ENCODE measurements at places on chromosomes 13 and 19.
A peak's percentile ranks its signal among the peaks of the same experiment; 100 is the strongest.

DNA sequence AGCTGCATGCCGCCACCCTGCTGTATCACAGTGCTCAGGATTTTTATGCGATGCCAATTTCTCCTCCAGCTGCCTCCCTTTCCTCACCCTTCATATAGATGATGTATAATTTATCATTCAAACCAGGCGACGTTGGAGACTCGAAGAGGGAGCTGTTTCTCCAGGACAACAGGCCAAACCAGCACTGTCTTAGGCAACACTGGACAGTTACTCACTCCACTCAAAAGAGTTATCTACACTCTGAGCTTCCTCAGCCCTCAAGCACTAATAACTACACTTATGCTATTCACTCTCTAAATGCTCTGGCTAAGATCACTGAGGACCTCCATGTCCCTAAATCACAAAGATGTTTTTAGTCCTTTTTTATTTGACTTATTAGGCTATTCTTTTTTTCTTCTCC is 87.3 kb upstream of the RFC3 start:
- no peak for DNase-seq

GRCh38 chr13:114324334-114324733 is 10.0 kb downstream of the CHAMP1 start:
- DNase-seq = no peak

- no peak for DNase-seq
Observed at GRCh38 chr13:110298505-110299282, 8.3 kb downstream of the COL4A1 start.

GRCh38 chr19:41734156-41734555 is 21.2 kb upstream of the CEACAM6 start:
- DNase-seq = no peak

GRCh38 chr19:16446724-16447368 is 24.9 kb downstream of the EPS15L1 start:
- no peak for DNase-seq

DNA sequence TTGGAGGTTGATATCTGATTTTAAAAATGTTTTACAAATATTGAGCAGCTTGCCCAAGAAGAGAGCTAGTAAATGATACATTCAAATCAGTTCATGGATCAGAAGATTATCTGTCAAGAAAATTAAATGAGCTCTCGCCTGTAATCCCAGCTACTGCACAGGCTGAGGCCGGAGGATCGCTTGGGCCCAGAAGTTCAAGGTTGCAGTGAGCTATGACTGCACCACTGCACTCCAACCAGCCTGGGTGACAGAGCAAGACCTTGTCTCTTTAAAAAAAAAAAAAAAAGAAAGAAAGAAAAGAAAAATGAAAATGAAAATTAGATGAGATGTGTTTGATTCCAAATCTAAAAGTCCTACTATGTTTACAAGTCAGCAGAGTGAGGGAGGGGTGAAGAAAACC is 2.4 kb downstream of the SPART start:
- DNase-seq = no peak

DNA sequence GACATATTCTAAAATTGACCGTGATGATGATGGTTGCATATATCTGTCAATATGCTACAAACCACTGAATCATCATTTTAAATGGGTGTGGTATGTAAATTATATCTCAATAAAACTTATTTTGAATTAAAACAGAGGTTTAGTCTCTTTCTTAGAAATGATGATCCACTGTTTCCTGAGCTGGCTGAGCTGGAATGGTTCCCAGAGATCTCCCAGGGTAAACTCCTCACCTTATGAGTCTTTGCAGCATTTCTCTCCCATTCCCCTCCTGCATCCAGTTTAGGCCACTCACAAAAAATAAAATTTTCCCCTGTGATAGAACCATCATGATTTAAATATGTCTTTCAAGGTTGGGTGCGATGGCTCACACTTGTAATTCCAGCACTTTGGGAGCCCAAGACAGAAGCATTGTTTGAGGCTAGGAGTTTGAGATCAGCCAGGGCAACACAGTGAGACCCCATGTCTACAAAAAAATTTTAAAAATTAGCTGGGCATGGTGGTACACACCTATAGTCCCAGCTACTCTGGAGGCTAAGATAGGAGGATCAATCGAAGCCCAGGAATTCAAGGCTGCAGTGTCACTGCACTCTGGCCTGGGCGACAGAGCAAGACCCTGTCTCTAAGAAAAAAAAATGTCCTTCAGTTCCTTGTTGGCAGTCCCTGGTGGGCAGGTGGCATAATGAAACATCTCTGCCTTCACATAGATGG is 46.1 kb downstream of the FLT1 start:
- DNase-seq = no peak

GRCh38 chr13:20363603-20364002 is 131.5 kb upstream of the GJB6 start:
- DNase-seq = no peak

GRCh38 chr13:75769141-75769905 is 133.2 kb downstream of the LMO7 start:
- DNase-seq = no peak

DNA sequence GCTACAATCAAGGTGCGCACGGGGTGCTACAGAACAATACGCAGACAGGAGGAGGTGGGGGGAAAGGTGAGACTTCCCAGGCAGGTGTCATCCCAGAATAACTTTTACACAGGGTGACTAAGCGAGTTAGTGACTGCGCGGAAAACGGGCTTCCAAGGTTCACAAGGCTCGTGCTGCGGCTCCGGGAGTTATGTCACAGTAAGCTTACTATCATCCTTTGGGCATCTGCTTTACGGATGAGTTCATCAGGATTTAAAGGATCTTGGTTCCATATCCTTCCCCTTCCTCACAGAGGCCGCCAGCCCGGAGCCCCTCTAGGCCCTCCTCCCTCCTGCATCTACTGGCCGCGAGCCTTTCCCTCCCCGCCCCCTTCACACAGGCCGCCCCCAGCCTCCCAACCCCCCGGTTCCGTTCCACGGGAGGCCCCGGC is 474 bp upstream of the IFT88 start:
- DNase-seq = no peak

DNA sequence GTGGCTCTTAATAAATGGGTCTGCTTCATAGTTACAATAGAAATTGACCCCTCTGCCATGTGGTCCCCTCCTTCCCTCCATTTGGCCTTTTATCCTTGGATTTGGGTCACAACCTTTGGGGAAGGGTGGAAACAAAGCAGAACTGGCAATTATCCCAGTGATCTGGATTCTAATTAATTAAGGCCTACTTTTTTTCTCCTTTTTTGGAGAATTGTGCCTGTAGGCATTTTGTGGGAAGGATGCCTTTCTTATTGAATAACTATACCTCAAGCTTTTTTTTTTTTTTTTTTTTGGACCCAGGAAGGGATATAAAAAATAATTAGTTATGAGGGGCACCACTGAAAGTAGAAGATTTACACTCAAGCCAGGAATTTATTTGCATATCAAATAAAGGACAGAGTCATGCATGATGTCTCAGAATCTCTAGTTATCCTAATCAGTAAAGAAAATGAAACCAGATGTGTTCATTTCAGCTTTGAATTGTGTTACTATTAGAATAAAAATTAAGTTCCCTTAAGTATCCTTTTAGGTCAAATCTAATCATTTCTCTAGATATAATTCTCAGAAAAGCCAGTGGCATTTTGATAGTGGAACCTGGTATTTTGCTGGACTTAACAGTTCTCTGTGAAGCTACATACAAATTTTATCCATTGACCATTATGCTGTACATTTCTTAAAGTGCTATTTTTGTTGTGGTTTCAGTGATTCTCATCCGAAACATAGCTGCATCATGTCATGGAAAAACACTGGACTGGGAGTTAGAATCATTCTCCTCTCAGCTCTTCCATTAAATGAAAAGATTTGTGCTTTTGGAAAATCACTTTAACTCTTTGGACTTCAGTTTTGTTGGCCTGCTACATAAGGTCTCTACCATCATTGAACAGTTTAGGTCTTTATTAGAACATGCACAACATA is 129.3 kb downstream of the KCNRG start:
- no peak for DNase-seq

- DNase-seq = peak; percentile 50
Observed at GRCh38 chr13:44904967-44905366, 84.3 kb downstream of the NUFIP1 start.

GRCh38 chr13:80716610-80717081 is 375.7 kb upstream of the SPRY2 start:
- DNase-seq = no peak

DNA sequence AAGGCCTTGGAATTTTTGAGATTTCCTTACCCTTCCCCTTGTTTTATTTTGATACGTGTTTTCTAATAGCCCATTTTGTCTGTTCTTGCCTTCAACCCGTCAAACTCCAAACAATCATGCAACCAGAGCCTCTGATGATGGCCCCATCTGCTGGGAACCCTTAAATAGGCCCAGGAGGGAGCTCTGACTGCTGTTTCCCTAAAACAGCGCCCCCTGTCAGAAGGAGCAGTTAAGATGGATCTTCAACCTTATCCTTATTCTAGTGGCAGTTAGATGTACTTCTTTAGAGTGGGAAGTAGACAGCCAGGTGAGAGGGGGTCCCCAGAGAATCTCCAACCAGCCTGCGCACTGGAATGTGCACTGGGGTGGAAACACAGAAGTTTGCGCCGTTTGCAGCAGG is 1031.0 kb upstream of the PCDH9 start:
- no peak for DNase-seq

GRCh38 chr19:367963-368629 is 23.5 kb upstream of the MIER2 start:
- no peak for DNase-seq

- DNase-seq = no peak
Observed at GRCh38 chr19:11324079-11324661, 15.3 kb downstream of the RAB3D start.

DNA sequence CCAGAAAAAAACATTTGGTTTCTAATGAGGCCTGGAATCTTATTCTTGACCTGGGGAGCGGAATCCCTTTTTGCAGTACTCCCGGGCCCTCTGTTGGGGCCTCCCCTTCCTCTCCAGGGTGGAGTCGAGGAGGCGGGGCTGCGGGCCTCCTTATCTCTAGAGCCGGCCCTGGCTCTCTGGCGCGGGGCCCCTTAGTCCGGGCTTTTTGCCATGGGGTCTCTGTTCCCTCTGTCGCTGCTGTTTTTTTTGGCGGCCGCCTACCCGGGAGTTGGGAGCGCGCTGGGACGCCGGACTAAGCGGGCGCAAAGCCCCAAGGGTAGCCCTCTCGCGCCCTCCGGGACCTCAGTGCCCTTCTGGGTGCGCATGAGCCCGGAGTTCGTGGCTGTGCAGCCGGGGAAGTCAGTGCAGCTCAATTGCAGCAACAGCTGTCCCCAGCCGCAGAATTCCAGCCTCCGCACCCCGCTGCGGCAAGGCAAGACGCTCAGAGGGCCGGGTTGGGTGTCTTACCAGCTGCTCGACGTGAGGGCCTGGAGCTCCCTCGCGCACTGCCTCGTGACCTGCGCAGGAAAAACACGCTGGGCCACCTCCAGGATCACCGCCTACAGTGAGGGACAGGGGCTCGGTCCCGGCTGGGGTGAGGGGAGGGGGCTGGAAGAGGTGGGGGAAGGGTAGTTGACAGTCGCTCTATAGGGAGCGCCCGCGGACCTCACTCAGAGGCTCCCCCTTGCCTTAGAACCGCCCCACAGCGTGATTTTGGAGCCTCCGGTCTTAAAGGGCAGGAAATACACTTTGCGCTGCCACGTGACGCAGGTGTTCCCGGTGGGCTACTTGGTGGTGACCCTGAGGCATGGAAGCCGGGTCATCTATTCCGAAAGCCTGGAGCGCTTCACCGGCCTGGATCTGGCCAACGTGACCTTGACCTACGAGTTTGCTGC is at the start of gene ICAM4:
ICAM4 (plus strand) TSS at position 153 of the 935 bp plus-strand sequence; CDS start at position 211, 58 bp downstream.
- no peak for DNase-seq

DNA sequence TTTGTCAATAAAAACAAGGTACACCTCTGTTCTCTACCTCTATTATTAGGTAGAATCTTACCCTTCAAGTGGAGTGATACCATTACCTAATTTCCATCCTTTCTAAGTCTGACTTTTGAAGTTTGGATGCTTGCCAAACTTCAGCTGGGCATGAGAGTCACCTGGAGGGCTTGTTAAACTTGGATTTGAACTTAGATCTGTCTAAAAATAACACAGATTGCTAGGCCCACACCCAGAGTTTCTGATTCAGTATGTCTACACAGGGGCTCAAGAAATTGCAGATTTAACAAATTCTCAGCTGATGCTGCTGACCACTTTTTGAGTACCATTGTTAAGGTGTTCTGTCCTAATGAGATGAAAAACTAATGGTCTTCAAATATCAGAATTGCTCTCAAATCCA is 512.2 kb downstream of the LMO7 start:
- DNase-seq = no peak

DNA sequence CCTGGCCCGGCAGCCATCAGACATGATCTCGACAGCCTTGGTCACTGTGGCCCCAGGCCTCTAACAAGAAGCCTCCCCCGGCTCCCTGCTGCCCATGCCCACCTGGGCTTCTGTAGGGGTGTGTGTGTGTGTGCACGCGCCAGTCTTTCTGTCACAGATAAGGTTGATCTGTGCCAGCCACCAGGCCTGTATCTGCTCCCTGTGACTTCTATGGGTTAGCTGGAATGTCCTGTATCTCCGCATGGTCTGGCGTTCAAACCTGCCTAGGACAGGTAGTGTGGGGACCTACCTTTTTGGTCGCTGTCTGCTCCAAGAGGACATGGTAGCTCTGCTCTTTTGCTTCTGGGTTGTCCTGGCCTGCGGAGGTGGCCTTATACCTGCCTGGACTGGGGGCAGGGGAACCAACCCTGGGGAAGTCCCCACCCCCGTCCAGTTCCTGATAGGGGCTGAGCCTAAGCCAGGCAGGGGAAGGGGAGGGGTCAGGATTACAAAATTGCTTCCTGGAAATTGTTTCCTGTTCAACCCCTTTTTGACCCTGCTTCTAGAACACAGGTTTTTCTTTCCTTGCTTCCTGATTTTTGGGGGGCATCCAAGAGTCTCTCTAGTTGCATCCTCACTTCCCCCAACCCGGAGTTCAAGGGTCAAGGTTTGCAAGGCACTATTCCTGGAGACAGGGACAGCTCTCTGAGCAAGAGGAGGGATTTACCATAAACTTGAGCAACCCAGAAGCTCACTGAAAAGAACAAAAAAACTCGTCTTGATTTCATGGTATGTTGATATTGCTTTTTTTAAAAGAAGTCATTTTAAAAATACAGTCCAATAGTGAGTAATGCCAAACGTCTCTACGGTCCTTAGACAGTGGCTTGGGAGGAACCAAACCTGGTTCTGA is at the start of gene LRG1:
LRG1 (minus strand) TSS at position 344 of the 889 bp plus-strand sequence; CDS start at position 321, 23 bp downstream.
- DNase-seq = no peak

DNA sequence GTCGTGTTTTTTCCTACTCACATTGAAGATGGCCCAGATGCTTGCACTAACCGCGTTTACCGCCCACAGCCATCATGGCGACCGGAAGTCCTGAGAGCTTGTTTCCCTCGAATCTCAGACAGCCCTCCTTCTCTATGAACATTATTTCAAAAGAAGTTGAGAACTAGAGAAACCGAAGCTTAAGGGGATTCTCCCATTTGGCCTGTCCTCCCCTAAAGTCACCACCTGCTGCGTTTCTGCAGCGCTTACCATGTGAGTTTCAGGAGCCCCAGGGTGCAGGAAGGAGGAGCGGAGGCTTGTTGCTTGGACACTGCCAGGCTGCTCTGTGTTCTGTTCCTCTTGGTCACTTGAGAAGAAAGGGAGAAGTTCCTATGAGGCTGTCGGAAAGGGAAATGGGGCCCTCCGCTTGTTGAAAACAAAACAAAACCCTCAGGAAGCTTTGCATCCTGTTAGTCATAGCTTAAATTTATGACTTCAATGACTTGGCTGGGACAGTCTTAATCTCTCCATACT is 6.2 kb downstream of the CARD8 start:
- no peak for DNase-seq

Data from GOT3 (cell line).